Activated naive CD4-positive, alpha-beta T cell treated with anti-CD3 and anti-CD28 coated beads for 36 hours (primary cell): ENCODE measurements at places on chromosomes 6 and 20.
A peak's percentile ranks its signal among the peaks of the same experiment; 100 is the strongest.

DNA sequence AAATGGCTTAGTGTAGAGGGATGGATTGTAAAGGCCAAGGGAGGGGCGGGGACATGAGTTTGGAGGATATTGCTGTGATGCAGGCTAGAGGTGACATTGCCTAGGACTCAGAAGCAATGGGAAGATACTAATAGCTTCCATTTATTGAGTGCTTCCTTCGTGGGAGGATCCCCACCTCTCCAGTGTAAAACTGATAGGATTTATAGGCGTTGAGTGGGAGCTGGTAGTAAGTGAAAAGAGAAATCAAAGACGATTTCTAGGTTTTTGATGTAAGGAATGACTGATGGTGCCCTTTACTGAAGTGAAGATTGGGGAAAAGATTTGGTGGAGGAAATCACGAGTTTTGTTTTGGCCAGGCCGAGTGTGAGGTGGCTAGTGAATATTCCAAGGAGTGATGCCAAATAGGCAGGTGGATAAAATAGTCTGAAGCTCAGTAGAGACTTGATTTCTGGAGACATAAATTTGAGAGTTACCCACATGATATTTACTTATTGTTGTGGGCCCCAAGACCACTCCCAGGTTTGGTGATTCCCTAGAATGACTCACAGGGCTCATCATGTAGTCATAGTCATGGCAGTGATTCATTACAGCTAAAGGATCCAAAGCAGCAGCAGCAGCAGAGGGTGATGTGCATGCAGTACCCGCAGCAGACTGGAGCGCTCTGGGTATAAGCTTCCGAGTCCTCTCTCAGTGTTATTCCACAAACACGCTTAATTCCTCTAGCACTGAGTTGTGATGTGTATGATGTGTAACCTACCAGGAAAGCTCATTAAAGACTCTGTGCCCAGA lies 10.2 kb downstream of the RPRD1B start:
- peak; percentile 42 for DNase-seq

- DNase-seq, result no peak
Measured at GRCh38 chr6:108661430-108661829, 100.7 kb downstream of the FOXO3 start.

GRCh38 chr20:46833360-46833759 lies 61.3 kb upstream of the EYA2 start:
- peak; percentile 34 for DNase-seq

DNA sequence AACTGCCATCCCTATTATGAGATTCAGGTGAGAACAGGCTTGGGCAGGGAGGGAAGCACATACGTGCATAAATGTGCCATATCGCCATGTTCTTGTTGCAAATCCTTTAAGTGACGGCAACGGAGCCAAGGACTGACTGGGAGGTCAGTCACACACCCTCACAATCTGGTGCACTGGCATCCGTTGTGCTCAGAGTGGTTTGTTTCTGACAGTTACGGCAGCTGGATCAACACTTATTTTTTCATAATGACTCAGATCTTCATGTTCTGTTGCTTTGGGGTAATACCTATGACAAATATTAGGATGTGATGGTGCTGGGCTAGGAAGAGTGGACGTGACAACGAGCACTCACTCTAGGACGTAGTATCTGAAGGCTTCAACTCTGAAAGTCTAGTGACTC lies 56.2 kb upstream of the PREP start:
- no peak for DNase-seq
